ENCODE measurements at places on chromosomes 7 and 10.

- no peak for DNase-seq
These were observed 209.1 kb downstream of the CCSER2 start for GRCh38 chr10:84537447-84537931.

DNA sequence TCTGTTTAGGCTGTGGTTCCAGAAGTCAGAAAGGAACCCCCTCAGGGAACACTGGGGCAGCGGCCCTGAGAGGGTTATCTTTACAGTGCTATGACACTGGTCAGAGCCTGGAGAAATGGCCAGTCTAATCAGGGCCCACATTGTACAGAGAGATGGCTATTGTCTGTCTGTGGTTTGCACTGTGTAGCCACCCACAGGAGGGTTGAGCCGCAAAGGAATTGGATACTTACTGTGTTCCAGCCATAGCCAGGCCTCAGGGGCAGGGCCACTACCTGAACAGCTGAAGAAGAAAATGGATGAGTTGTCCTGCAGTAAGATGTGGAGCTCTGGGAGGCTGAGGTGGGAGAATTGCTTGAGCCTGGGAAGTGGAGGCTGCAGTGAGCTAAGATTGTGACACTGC is 47.5 kb upstream of the PODXL start:
- DNase-seq = no peak

GRCh38 chr10:36519909-36520308 is 605.5 kb upstream of the ANKRD30A start:
- no peak for DNase-seq

- DNase-seq = no peak
These were observed 9.2 kb upstream of the ORAI2 start for GRCh38 chr7:102424129-102424551.

DNA sequence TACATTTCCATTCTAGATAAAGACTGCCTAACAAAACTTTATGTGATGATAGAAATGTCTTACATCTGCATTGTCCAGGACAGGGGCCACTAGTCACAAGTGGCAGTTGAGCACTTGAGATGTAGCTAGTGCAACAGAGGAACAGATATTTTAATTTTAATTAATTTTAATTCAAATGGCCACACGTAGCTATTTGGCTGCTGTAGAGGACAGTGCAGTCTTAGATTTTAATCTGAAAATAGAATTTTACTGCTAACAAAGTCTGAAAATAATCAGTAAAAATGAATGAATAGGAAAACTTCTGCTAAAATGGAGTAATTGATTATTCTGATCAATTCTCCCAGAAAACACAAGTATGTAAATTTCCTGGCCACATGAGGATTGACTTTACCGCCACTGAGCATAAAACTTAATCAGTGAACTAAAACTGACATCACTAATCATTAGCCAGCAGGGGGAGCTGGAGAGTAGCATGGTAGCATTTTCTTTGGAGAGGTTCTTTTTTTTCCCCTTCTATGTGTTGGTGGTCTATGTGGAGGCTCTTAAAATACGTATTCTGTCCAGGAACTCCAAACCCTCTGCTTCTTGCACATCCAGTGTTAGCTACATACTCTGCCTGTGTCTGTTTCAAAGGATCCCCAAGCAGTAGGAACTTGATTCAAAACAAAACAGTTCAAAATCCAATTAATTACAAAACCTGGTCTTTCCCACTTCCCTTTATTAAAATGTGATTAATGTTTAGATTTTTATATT is 52.1 kb downstream of the TSPAN12 start:
- peak; percentile 1 for DNase-seq

- DNase-seq = no peak
These were observed 123.1 kb upstream of the HPS1 start for GRCh38 chr10:98569853-98570252.

DNA sequence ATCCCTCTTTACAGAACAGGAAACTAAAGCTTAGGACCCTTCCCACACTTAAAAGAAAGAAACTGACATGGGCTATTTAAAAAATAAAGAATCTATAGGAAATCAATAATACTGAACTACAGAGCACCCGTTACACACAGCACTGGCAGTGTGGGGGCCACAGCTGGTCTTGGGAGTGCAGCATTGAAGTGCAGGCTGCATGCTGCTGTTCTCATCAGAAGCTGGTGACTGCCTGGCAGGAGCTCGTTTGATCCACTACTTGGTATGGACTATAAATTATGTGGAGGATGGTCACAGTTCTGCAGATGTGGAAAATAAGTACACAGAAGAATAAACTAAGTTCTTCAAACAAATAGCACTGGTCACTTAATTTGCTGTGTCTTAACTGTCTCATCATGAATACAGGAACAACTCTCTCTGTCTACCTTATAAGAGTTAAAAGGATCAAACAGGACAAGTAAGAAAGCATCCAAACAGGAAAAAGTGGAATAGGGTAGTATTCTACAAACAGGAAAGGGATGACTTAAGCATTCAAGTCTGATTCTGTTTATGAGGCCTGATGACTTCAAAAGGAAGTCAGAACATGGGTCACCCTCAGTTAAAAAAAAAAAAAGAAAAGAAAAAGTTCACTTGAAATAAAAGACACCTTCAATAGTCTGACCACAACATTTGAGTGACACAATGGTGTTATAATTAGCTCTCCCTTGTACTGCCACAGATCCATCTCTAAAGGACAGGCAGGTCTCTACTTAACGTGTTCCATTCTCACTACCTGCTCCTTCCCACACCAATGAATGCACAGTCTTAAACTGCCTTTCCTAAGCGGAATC is 21.0 kb downstream of the DOCK4 start:
- no peak for DNase-seq

DNA sequence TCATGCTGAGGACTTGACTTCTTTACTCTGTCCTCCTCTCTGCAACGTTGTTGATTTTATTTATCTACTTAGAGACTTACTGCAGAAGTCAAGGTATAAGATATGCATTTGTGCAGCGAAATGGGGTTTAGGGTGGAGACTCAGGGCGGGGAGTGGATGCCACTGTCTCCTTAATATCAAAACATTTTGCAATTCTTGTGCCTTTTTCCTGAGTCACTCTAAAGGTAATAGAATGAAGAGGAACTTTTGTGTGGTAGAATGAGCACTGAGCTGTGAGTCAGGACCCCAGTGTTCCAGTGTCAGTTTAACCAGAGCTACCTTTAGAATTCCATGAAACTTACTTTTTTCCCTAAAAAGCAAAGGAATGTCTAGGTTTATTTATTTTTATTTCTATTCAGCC is 78.2 kb downstream of the VTI1A start:
- no peak for DNase-seq

DNA sequence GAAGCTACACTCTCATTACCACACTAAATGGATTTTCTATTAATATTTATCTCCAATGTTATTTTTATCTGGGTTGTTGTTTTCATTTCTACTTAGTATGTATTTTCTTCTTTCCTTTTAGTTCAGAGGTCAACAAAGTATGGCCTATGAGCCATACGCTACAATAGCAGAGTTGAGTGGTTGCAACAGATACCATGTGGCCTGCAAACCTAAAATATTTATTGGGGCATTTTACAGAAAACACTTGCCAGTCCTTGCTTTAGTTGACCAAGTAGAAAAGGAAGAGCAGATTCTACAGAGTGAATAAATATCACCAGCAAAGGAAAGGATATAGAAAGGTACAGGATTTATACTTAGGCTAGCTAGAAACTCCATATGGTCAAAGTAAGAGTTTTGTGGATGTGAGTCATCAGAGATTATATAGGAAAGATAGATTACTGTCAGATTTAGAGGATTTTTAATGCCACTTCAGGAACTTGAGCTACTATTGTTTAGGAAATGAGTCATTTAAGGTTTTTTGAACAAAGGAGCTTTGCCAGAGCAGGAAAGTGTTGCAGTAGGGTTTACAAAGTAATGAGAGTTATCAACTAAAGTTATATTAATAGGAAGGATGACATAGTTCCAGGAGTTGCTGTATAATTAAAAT is 323.3 kb upstream of the KAT6B start:
- DNase-seq = no peak

- DNase-seq = no peak
These were observed 30.5 kb upstream of the SRGN start for GRCh38 chr10:69057261-69057950.

DNA sequence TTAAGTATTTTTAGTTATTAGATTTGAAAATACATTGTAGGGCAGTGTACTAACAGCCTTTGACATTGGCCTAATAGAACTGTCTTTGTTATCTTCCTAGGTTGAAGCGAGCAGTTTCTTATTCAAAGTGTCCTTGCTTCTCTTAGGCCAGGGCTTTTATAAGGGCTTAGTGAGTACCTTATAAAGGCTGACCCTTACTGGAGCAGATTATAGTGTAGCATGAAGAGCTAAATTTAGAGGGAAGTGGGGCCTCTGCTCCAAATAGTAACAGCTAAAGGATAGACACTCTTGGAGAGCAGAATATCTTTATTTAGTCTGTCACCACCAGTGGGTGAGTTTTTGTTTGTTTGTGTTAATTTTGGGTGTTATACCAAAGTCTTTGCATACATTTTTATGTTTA is 15.9 kb downstream of the BZW2 start:
- no peak for DNase-seq

DNA sequence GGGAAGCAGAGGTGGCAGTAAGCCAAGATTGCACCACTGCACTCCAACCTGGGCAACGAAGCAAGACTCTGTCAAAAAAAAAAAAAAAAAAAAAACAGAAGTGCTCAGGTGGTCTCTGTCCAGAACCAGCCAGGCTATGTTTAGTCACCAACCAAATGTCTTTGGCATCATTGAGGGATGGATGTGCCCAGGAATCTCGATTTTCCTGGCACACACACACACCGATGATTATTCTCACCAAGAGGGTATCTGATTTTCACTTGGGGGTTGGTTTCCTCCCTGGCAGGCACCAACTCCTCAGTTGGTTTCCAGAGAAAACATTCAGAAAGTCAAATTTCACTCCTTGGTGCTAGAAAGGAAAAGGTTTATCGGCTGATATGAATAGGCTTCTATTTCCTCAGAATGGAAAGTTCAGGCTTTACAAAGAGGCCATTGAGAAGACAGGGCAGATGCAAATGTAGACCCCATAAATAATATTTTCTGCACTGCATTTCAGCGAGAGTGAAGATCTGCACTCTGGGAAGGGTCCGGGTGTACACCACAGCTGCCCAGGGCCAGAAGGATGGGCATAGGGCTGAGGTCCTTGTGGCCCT is 154.8 kb downstream of the TNS3 start:
- DNase-seq = no peak

DNA sequence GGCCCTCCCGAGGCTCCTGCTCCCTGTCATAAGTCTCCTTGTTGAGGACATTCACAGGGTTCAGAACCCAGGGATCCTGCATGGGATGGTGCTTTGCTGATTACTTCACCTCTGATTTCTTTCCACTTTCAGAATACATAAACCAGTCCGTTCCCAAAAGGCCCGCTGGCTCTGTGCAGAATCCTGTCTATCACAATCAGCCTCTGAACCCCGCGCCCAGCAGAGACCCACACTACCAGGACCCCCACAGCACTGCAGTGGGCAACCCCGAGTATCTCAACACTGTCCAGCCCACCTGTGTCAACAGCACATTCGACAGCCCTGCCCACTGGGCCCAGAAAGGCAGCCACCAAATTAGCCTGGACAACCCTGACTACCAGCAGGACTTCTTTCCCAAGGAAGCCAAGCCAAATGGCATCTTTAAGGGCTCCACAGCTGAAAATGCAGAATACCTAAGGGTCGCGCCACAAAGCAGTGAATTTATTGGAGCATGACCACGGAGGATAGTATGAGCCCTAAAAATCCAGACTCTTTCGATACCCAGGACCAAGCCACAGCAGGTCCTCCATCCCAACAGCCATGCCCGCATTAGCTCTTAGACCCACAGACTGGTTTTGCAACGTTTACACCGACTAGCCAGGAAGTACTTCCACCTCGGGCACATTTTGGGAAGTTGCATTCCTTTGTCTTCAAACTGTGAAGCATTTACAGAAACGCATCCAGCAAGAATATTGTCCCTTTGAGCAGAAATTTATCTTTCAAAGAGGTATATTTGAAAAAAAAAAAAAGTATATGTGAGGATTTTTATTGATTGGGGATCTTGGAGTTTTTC is 159.8 kb upstream of the LANCL2 start:
- no peak for DNase-seq

DNA sequence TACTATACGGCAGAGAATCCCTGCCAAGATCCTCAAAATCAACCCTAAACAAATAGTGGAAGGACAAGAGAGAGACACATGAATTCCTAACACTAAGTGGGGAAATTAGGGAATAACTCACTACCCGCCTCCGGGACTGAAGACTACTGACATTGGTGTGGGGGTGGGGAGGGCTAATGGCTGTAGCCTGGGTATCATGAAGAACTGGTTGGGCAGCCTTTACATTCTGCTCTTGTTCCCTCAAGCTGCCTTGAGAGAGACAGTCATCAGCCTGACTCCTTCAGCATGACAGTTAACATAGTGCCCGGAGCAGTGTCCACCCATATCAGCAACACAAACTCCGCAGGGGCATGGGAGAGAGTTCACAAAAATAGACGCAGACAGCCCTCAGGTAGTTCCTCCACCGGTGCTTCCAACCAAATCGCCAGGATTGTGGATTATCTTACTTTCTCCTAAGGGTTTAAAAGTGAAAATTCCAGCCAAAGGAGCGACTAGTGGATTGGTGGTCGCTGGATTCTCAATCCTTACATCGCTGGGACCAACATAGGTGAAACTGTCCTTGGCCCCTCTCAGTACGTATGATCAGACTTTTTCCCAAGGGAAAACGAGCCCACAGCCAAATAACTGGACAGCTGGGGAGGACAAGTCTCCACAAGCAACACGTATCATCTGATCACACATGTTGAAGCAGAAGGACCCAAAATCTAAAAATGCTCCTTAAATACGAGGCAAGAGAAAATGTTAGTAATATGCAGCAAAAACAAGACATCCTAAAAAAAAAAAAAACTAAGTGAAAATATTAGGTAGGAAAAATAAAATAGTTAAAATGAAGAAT is 22.6 kb downstream of the TMEM254 start:
- DNase-seq = no peak

- no peak for DNase-seq
These were observed 51.4 kb downstream of the BTAF1 start for GRCh38 chr10:91974960-91975359.

DNA sequence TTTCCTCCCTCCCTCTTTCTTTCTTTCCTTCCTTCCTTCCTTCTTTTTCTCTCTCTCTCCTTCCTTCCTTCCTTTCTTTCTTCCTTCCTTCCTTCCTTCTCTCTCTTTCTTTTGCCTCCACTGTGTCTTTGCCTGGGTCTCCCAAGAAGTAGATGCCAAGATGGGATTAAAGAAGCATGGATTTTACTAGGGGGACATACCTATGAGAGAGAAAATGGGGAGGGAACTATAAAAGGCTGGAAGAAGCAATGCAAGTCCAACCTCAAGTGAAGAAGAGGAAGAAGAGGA is 33.3 kb upstream of the CRTAC1 start:
- DNase-seq = no peak

DNA sequence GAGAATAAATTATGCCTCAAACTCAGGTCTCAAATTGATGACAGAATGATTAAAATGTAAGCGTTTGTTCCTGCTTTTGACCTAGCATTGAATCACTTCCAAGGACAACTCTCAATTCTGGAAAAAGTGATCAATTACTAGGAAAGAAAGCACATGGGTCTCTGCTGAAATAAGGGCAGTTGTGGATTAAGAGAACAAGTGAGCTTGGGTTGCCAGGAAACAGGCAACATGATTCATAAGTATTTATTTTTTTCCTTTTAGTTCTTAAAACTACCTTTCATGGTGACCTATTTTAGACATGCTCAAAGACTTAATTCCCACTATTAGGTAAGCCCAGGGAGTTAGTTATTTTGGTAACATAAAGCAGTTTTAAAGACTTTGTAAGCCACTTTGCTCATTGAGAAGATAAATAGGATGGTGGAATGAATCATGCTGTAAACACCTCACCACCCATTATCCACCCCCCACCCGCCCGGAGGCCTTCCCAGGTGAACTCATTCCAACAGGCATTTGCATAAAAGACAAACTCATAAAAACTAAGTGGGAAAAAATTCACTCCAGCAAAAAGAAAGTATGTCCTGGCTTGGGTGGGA is 728.3 kb downstream of the SORCS1 start:
- DNase-seq = no peak
